Chondrocyte (in vitro differentiated cells): ENCODE measurements at places on chromosomes 4 and X. TPM values are rescaled to one million over a fixed set of nuclear protein-coding genes. Genes with fewer than 3 reads are reported as not detected.

- no peak overlapping the region for H3K4me3 ChIP-seq
- H3K36me3 ChIP-seq = no peaks in the 10 kb centered on the region
- no peak for DNase-seq
These were observed 8.6 kb upstream of the VCX2 start for GRCh38 chrX:8179656-8180055.

The PROM1 gene
- 0.10 TPM in 1 of 3 replicates, not detected in the others for total RNA-seq

The PDGFRA gene
- 62.7 to 112 TPM (median 69.6 TPM) in 3 replicates for total RNA-seq

The PPEF2 gene
- not detected in 3 replicates for total RNA-seq

DNA sequence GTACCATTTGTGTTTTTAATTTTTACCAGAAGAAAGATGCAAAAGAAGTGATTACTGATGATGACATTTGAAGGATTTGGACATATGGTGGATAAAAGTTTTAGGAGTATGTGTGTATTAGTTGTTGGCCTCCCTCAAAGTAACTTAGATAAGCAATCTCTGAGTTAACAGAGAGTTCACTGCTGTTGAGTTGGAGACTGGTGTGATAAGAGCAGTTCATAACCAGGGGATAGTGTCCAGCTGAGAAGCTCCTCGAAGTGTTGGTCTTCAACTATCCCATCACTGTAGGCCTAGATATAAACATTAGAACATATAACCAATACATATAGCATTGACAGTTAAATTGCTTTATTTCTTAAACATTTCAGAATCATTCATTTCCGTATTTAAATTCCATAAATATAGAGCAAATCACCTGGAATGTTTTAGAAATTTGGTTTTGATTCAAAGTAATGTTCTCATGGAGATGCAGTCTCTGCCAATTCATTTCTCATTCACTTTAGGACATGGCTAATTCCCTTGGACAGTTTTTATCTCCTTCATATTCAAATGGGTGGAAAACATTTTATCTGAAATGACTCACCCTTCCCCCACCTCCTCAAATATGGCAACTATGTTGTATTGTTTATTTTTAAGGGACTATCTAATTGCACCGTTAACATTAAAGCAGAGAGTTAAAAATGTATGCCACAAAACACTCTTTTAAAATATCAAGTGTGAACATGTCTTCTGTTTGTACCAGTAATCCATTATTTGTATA is 136.8 kb upstream of the SLC4A4 start:
- DNase-seq = no peak
- no peak overlapping the region for H3K27ac ChIP-seq
- no peak overlapping the region for H3K4me3 ChIP-seq
- H3K27me3 ChIP-seq = no peaks in the 10 kb centered on the region

The PWWP3B gene
- 1.1 to 2.1 TPM (median 1.1 TPM) in 3 replicates for total RNA-seq
